ENCODE measurements at places on chromosomes 11 and 22.

DNA sequence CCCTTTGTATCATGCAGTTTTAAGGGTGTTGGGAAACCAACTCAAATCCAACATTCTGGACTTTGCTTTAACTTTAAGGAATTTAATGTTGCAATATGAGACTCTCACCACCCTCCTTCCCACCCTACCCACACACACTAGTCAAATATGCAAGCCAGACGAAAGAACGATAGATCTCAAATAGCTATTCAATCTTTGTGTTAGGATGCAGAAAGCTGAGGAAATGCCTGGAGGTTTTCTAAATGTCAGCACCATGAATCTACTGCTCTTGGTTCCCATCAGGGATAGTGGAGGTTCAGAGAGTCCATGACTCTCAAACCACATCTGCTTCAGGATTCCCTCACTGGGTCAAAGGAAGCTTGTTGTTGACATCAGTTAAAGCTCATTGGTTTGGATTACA is 33.7 kb downstream of the EXPH5 start:
- DNase-seq, result no peak

DNA sequence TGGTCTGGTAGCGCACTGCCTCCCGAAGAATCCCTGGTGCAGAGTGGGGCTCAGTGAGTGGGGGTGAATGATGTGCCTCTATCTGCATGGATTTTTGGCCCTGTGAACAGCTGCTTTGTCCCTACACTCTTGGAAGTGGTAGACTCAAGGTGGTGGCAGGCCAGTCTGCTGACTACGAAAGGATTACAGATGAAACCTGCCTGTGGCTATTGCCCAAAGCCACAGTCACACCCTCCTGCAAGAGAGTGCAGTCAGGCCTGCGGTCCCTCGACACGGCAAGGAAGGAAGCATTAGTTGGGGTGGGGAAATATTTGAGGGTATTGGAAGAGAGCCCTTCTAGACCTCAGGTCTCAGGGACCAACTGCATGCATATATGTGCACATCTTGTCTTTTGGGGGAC is 63.7 kb downstream of the DSCAML1 start:
- DNase-seq, result no peak

- no peak for DNase-seq
These were observed 29.0 kb upstream of the FBLN1 start for GRCh38 chr22:45473626-45474237.

DNA sequence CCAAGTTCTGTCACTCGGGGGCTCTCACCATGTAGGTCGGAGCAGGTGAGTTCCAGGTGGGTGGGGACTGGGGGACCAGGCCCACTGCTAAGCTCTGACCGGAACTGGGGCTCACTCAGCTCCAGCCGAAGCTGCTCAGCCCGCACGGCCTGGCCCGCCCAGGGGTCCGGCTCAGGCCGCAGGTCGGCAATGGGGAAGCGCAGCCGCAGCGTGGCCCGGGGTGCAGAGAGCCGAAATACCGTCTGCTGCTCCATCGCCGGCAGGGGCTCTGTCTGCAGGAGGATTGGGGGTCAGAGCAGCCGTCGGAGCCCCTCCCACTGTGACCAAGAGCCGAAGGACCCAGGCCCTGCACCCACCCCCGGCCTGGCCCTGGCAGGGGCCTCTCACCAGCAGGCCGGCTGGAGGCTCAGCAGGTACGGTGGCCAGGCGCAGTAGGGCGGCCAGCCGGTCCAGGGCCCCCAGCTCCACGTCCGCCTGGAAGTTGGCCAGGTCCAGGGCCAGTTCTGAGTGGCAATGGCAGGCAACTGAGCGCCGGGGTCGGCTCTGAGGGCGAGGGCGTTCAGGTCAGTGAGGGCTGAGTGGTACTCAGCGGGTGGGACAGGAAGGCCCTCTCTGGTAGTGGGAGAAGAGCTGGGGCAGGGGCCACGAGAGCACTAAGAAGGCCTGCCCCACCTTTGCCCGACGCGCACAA is 7.2 kb downstream of the ATG2A start:
- no peak for DNase-seq

DNA sequence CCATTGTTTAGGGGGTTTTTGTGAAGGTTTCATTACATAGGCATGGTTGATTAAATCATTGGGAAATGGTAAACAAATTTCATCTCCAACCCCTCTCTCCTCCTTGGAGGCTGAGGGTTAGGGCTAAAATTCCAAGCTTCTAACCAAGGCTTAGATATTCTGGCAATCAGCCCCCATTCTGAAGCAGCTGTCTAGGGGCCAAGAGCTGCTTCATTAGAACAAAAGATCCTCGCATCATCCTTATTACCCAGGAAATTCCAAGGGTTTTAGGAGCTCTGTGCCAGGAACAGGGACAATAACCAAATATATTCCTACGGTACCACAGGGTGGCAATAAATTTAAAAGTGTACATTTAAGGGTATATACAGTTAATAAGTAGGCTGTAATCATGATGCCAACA is 22.5 kb upstream of the EED start:
- DNase-seq, result no peak

- no peak for DNase-seq
These were observed 13.9 kb downstream of the DUSP8 start for GRCh38 chr11:1557904-1558774.

DNA sequence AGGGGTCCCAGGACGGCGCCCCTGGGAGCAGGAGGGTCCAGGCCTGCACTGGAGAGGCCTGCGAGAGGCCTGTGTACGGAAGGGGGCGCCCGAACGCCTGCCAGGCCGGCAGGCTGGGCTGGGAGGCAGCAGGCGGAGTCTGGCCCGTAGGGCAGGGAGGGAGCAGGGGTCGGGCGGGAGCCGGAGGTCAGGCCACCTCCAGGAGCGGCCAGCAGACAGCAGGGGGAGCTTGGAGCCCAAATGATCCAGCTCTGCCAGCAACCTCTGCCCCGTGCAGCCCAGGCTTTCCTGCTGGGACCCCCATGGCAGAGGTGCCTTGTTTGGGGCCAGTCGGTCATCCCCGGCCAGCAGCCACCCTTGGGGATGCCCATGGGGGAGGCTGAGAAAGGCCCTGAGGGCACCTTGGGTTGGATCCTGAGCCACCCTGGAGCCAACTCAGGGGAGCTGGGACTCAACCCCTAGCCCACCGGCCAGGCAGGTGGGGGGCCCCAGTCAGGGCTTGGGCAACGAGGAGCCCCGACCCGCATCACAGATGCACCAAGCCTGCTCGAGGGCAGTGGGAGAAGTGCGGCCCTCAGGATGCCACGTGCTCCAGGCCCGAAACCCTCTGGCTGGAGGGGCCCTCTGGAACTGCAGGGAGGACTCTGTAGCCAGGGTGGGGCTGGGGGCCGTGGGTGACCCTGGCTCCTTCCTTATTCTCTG is 9.6 kb upstream of the SYT8 start:
- DNase-seq, result no peak

- DNase-seq, result no peak
These were observed 59.6 kb downstream of the ST3GAL4 start for GRCh38 chr11:126415128-126415527.

DNA sequence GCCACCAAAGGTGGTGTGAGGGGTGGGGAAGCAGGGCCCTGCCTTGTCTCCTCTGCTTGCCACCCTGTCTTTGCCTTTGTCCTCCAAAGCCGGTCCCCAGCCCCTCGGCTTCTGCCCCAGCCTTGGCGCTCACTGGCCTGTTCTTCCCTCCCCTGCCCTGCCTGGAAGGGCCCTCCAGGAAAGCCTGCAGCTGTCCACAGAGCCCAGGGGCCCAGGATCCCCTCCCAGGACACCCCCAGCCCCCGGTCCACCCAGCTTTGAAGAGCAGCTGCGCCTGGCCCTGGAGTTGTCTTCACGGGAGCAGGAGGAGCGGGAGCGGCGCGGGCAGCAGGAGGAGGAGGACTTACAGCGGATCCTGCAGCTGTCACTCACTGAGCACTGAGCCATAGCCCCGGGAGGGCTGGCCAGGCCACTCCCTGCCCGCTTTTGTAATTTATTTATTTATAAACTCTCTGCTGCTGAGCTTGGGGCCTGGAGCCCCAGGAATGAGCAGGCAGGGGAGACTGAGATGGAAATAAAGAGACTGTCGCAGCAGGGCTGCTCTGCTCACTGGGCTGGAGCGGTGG is 1.3 kb upstream of the SSH3 start:
- no peak for DNase-seq

- DNase-seq, result no peak
These were observed 38.7 kb downstream of the SYT13 start for GRCh38 chr11:45247433-45247832.

DNA sequence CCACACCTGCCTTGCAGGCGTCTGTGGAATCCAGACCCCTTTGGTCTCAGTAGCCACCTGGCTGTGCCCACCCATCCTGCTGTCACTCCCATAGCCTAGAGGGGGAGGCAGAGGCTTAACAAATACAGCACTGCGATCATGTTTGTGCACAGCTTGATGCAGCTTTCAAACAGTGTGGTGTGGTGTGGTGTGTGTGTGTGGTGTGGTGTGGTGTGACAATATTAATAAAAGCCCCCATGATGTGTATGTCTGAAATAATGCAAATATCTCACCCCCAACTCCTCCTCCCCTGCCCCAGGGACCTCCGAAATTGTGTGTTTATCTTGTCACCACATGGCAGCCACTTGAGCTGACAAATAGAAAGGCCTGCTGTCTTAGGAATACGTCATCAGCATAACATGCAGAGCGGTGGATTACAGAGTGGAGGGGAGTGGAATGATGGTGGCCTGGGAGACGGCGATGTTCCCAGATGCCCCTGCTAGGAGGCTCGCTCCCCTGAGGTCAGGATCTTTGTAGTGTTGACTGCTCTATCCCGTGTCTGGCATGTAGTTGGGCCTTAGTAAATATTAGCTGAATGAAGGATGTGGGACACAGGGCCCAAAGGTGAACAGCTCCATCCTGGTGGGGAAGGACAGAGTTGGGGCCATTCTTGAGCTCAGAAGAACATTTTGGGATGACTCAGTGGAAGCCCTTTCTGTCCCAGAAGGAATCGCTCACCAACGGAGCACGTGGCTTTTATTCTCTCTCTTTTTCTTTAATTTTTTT is 2.8 kb downstream of the PDXP start:
- no peak for DNase-seq

DNA sequence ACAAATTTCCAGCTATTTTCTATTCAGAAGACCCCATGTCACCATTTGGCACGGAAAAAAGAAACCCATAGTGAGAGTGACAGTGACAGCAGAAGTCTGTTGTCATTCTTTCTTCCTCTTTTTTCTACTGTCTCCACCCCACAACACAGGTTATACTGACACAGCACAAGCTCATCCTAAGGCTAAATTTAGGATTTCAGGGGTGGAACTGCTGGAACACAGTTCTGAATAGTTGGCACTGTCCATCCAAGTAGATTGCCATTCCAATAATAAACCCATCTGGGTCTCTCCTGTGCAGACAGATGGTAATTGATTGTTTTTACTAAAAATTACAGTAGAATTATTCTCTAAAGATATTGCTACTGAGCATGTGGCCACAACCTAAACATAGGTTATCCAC is 95.2 kb upstream of the C11orf87 start:
- DNase-seq, result no peak

- no peak for DNase-seq
These were observed 759 bp downstream of the AP2A2 start for GRCh38 chr11:926341-926916.

DNA sequence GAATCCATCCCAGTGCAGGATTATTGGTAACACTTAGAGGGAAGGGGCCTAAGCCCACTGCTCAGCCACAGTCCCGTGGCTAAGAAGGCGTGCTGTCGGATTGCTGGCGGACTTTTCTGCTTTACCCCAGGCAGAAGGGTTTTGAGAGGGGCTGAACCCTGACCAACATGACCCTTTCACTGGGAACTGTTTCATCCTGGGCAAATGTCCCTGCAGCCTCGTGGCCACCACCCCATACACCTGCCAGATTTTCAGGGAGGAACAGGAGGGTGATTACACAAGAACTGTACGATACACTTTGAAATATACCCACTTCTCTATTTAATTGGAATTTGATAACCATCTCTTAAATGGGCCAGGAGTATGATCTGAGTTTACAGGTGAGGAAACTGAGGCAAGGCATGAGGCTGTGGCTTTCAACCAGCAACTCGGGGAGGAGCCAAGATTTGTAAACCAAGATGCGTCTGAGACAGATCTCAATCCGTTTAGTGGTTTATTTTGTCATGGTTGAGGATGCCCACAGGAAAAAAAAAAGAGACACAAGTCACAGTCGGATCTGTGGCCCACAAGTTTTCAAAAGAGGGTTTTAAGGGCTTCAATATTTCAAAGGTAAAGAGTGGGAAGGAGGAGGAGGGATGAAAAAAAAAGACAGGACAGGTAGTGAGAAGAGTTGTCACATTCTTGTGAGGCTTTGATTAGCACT is 6.1 kb upstream of the APOL3 start:
- DNase-seq, result no peak

- no peak for DNase-seq
These were observed 38.1 kb upstream of the POU2AF1 start for GRCh38 chr11:111417011-111417765.

- DNase-seq, result no peak
These were observed 33.6 kb downstream of the MUC5B start for GRCh38 chr11:1256257-1257045.

GRCh38 chr11:47127213-47127612 is 49.5 kb downstream of the ARFGAP2 start:
- DNase-seq, result no peak

DNA sequence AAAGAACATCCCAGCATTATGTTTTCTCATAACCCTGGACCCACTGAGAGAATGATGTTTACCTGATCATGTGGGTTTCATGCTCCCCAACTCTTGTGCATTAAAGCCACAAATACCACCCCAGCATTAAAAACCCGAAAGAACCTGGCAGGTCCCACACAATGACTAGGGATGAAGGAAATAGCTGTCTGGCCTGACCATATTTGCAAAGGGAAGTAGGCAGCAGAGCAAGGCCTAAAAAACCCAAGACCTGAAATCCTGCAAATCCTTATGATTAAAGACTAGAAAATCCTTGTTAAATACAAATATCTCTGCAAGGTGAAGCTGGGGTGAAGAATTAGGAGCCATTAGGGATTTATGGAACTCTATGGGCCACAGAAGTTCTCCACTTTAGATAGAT is 23.7 kb downstream of the PAK1 start:
- no peak for DNase-seq

- no peak for DNase-seq
These were observed 11.2 kb upstream of the PPP2R1B start for GRCh38 chr11:111777094-111778046.

GRCh38 chr11:126114486-126115126 is 51.9 kb upstream of the CDON start:
- no peak for DNase-seq

- DNase-seq, result no peak
These were observed 95.4 kb downstream of the EXT2 start for GRCh38 chr11:44190883-44191230.

GRCh38 chr11:43119275-43119970 is 192.4 kb upstream of the API5 start:
- no peak for DNase-seq

GRCh38 chr11:130945896-130946295 is 29.6 kb upstream of the SNX19 start:
- no peak for DNase-seq

GRCh38 chr11:80849253-80849652 is 1408.4 kb upstream of the TENM4 start:
- no peak for DNase-seq
